Ammon's horn (tissue), 1 donor: ENCODE measurements at places on chromosomes 1 and 21.

DNA sequence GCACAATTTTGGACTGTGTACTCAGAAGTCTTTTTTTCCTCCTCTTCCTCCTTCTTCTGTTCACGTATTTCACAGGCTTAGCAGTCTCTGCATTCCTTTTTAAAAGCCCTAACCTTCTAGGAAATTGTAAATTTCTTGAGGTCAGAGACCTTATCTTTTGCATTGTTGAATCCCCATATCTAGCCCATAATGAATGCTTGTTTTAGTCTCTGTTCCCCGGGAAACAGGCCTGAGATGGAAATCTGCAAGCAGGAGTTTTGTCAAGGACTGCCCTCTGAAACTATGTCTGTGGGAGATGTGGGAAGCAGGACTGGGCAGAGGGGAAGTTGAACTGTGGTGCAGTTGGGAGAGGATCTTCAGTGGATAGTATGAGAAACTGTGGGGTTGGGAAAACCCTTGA is 272.2 kb upstream of the DAB1 start:
- no peak for DNase-seq

DNA sequence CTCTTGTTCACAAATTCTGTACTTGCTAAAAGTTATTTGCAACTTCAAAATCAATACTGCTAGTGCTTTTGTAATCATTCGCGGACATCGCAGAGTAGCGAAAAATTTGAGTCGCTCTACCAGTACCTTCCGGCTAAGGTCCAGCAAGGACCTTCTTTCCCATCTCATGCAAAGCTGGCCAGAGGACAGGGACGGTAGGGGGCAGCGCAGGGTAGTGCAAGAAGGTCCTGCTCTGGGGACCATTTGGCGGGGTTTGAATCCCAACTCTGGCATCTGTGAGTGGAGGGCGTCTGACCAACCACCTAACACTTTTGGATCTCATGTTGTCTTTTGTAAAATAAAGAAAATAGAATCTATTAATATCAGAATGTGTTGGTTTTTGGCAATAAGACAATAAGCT is 258.3 kb downstream of the SPATA17 start:
- no peak for DNase-seq

DNA sequence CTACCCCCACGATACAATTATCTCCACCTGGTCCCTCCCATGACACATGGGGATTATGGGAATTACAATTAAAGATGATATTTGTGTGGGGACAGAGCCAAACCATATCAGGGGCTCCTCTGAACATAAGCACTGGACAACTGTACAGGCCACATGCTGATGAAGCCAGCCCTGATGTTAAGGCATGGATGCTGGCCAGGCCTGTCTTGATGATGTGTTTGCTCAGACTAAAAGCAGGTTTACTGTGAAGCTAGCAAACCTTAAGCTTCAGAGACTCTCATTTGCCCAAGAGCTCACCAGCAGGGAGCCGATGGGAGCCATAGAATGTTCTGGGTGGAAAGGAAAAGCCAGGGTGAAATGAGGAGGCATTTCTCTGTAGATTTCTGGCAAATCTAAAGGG is 135.3 kb upstream of the KCNK1 start:
- no peak for DNase-seq

- no peak for DNase-seq
These were observed 119.0 kb upstream of the UBE2U start for GRCh38 chr1:64084451-64084850.

DNA sequence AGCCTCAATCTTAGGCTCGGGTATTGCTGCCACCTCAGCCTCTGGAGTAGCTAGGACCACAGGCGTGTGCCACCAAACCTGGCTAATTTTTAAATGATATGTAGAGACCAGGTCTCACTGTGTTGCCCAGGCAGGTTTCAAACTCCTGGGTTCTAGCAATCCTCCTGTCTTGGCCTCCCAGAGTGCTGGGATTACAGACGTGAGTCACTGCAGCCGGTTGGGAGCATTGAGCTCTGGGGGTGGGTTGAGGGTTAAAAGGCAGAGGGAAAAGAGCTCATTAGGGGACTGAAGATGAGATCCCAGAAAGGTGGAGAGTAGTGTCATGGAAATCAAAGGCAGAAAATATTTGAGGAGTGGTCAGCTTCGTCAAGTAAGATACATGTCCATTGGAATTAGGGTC is 7.1 kb downstream of the RAD54L start:
- DNase-seq, result no peak

DNA sequence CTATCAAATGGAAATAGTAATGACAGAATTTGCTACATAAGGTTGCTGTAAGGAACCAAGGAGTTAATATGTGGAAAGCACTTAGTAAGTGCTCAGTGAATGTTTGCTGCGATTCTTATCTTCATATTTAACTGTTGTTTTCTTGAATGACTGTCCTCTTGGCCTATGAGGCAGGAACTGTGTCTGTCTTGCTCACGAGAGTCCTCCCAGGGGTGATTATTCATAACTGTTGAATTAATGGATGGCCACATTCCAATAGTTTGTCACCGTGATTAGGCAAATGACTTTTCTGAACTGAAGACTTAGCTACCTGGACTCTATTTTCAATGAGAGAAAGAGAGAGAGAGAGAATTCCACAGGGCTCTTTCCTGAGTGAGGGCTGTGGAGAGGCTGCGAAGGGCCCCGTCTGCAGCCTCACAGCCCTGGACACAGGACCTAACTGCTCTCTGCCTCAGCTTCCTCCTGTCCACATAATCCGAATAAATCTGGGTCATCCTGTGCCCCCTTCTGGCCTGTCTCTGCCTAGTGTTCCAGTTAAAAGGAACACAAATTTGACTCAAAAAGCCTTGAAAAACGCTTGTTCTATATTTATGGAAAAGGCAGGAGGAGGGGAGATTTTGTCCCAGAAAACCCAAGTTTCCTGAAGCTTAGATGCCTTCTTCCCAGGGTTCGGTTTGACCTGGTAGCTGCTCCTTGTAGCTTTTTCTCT is 8.5 kb downstream of the EDN2 start:
- no peak for DNase-seq

DNA sequence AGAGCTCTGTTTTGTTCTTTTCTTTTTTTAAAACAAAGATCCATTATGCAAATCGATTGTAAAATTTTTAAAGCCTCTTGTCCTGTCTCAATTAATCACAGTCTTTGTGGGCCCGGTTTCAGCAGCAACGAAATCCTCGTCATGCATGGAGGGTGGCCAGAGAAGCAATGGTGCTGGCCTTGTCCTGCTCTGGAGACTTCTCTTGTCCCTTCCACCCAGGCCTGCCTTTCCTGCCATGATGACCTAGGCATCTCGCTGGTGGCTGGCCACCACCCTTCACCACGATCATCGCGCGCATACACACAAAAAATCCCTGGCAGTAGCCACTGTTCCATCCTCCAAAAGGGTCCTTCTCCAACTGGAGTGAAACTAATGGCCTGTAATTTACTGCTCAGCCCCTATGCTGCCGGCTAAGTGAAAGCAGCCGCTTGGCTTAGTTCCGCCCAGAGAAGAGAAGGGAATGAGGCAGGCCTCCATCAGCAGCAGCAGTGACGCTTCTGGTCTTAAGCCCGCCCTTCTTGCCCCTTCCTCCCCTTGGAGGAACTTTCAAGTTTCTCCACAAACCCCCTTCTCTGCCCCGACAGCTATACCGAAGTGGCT is 309.5 kb downstream of the NPHP4 start:
- no peak for DNase-seq

DNA sequence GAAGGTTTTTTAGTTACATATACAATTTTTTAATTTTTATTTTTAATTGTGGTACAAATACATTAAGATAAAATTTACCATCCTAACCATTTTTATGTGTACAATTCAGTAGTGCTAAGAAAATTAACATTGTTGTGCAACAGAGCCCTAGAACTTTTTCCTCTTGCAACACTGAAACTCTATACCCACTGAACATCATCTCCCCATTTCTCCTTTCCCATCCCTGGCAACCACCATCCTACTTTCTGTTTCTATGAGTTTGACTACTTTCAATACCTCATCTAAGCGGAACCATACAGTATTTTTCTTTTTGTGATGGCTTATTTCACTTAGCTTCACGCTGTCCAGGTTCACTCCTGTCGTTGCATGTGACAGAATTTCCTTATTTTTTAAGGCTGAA is 54.1 kb downstream of the PALMD start:
- DNase-seq, result no peak

DNA sequence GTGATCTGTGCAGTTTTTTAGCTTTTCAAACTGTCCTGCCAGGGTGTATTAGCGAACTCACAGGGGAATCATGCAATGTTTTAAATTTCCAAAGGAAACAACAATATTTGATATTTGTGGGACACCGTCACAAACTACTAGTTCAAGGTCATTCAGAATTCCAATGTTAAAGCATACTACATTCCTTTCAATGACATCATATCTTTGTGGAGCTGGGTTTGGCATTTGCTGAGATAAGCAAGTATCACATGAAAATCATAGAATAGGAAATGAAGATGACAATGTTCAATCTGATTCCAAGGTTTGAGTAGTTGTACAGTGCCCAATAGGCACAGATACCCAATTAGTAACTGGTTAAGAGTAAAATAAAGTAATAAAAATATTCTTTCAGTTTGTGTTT is 35.6 kb downstream of the NUF2 start:
- no peak for DNase-seq

- DNase-seq, result no peak
These were observed 172.4 kb downstream of the C1orf21 start for GRCh38 chr1:184559117-184559713.

- no peak for DNase-seq
These were observed 55.5 kb upstream of the DYNLT5 start for GRCh38 chr1:66696771-66697170.

DNA sequence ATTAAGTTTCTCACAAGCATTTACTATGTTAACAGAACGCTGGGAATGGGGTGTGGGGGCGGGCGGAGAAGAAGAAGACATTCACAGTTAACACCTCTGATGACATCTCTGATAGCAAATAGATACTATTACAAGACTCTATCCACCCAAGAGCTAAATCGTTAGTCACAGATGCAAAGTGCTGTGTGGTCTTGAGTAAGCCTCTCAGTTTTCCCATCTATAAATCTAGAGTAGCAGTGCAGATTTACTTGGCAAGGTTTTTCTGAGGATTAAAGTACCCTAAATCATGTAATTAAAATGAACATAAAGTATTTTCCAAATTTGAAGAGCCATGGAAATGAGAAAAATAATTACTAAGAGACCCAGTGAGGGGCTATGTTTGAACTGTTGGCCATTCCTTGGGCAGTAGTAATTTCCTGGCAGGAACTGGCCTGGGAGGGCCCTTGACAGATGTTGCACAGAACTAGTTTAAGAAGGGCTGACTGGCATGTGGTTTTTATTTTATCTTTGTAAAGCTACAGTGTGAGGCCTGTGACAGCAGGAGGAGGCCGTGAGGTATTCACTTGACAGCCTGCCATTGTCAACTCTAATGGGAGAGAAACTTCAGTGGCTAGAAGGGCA is 58.7 kb upstream of the APOBEC4 start:
- DNase-seq, result no peak

DNA sequence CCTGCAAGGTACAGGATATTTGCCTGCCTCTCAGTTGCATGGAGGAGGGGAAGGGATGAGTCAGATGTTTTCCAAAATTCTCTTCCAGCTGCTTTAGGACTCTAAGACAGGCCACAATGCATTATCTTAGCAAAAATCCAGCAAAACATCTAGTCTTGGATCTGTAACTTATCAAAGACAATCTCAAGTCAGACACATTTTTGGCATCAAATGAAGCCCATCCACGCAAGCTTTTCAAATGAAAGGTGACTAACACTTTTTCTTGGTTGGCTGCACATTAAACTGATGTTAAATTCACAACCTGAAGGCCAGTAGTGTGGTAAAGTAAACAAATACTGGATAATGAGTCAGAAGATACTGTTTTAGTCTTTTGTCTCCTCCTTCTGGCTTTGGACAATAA is 21.3 kb downstream of the FAM78B start:
- DNase-seq, result no peak

DNA sequence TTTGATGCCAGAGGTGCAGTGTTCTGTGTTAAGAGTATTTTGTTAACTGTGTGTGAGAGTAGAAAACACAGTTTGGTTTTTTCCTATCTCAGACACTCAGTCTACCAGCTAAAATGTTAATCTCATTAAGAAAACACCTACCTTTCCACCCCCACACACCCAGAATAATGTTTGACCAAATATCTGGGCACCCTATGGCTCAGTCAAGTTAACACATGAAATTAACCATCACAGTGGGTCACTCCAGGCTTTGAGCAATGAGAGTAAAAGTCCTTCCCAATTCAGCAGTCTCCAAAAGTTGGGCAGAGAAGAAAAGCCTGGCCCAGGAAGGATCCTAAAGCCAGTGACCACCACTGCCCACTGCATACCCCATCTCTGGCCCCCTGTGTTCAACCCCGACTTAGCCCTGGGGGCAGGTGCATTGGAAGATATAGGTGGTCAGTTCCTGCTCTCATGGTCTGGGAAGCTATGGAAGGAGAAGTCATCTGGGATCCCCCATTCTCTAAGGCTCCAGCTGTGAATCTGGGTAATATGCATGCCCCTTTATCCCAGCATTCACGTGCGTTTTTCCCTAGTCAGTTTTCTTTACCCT is 50.2 kb upstream of the CSF3R start:
- DNase-seq, result no peak

- DNase-seq, result peak; percentile 96
These were observed 4.5 kb upstream of the NFIA start for GRCh38 chr1:61077676-61078541.

GRCh38 chr21:34220556-34221195 is 143.1 kb upstream of the KCNE2 start:
- no peak for DNase-seq

DNA sequence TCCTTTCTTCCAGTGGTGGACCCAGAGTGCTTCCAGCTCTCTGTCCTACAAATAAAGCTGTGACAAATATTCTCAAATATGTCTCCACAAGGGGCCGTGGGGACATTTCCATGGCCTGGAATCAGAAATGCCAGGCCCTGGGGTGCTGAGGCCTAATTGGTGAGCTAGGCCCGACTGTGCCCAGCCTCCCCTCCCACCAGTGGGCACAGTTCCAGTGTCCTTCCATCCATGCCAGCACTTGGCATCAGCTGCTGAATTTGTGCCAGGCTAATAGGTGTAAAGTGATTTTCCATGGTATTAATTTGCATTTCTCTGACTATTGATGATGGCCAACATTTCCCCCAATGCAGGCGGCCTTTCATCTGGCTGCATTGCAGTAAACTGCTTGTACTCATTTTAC is 48.5 kb upstream of the B3GALT5 start:
- DNase-seq, result peak; percentile 69

GRCh38 chr1:100535264-100535663 is 2.7 kb upstream of the GPR88 start:
- DNase-seq, result no peak

DNA sequence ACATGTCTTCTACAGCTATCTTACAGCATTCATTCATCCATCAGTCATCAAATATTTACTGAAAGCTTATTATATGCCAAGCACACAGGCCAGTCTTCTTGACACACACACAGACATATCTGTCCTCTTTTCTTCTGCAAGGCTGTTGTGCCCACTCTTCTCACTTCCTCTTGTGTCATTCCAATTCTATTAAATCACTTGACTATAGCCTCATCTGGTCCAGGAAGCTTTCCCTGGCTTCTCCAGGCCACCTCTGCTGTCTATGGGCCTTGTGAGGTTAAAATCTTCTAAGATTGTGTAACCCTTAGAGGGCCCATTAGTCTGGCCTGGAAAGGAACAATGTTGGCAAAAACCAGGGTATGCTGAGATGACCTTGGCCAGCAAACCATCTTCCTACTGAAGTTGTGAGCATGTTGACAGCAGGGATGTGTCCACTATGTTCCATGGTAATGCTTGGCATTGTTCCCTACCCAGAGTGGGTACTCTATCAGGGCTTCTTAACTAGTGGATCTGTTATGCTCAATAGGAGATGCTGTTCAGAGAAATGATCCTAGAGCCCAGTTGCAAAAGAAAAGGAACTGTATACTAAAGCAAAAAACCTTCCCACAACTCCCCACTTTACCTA is 5.3 kb downstream of the TRAF3IP3 start:
- no peak for DNase-seq

GRCh38 chr1:206654828-206655227 is 19.5 kb downstream of the DYRK3 start:
- no peak for DNase-seq
